ENCODE measurements at places on chromosomes 7 and 10. TPM values are rescaled to one million over a fixed set of nuclear protein-coding genes. Genes with fewer than 3 reads are reported as not detected.

GRCh38 chr10:100715445-100716385 lies 29.7 kb upstream of the PAX2 start:
- no peak for DNase-seq

- DNase-seq, result no peak
Observed at GRCh38 chr10:11835061-11835460, 11.9 kb downstream of the PROSER2 start.

GRCh38 chr10:87552248-87552929 lies 47.7 kb downstream of the MINPP1 start:
- peak; percentile 29 for DNase-seq

DNA sequence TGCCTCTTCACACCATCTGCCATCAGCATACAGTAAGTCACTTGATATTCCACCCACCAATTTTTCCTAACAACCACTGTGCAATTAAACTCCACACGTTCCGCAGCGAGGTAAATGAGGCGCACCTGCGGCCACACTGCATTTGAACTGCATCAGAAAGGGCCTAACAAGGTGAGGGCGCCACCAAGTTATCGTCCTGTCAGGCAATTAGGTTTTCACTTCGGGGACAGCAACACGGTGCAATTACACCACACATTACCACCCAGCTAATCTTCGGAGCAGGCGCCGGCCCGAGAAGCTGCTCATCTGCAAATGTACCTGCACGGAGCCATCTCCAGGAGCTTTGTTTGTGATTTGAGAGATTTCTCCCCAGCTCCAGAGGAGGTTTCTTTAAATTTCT lies 84.4 kb downstream of the EBF3 start:
- DNase-seq, result no peak

The PHKG1 gene
- not detected for total RNA-seq

- DNase-seq, result no peak
Observed at GRCh38 chr7:76430836-76431235, 6.1 kb downstream of the ZP3 start.

DNA sequence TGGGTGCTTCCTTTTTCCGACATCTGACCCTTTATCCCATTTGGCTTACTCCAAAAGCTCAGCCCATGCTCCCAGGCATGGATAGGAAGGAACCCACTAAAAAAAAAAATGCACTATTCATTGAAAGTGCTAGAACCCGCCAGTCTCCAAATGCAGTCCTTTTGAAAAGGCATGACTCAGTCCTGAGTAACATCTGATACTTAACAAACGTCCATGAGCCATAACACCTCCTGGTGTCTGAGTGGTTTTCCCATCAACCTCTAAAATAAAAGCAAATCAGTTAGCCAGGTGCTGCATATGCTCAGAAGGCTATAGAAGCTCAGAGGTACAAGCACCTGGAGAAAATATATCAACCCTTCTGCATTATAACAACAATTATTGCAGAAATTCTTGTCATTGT lies 45.0 kb upstream of the CACUL1 start:
- peak; percentile 58 for DNase-seq

DNA sequence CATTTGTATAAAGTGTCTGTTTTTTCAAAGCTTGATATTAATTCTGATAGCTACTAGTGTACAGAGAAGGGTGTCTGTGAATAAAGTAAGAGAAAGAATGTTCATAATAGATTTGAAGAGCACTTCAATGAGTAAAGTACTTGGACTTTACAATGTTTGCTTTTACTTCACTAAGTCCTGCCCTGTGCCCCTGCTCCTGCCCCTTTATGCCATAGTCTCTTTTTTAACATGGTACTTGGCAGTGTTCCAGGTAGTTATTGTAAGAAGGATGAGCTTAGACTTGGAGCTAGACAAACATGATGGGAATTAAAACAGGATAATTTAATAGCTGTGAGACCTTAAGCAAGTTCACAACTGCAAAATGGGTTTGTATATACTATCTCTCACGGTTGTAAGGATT lies 41.0 kb downstream of the ZEB1 start:
- peak; percentile 3 for DNase-seq

DNA sequence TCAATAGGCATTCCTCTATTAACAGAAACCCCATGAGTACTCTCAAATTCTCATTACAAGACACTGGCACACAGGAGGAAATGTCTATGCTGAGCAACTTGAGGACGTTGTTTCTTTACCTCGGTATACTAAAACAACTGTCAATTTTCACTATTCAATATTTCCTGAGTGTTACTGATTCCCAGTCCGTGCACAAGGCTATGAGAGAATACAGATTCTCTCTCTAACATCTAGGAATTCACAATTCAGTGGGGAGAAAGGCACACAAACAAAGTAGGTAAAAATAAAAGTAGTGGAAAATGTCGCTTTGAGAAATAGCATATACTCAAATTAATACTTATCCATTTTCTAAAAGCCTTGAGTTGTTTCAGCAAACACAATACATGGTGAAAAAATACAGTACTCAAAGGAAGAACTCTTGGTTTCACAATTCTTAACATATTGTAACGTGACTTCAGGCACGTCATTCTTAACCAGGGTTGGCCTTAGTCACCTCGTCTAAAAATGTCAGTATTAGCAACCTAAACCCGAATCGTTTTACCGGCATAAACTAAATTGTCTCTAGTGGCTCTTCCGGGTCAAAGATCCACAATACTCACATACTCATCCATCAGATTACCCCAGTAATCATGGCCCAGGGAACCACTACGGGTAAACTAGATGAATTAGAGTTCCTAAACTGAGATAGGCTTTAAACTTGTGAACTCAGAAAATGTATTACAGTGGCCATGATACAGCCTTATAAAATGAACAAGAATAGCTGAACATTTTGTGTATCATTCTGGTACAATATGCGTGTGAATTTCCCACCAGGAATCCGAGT lies 1.5 kb downstream of the IPMK start:
- peak; percentile 57 for DNase-seq

The NKX2-3 gene
- not detected for total RNA-seq

The TMEM178B gene
- total RNA-seq, result 3.9 TPM

DNA sequence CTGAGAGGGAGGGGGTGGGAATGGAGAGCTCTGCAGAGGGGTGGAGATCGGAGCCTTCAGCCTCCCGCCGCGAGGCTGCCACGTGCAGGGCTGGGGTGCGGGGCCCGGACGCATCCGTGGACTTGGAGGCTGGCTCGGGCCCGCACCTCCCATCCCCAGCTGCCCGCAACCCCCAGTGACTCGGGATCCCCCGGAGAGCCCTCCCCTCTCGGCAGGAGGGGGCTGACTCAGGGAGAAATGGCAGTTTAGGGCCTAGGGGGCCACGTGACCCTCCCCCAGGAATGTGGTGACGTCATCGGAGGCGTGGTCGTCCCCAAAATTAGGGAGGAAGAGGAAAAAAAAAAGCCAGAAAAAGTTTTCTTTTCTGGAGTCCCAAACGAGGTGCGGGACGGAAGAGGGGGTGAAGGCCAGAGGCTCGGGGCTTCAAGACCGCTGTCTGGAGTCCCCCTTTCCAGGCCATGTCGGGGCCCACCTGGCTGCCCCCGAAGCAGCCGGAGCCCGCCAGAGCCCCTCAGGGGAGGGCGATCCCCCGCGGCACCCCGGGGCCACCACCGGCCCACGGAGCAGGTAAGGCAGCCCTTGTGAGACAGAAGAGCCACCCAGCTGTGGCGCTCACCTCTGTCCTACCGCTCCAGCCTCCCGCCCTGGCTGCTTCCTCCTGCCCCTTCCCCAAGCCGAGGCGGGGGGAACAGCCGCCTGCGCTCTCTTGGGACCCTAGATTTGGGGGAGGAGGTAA lies at the start of gene TRIP6:
TSS of gene TRIP6 (plus strand) at position 348 of the 736 bp plus-strand sequence. CDS start at position 459, 111 bp downstream.
- peak; percentile 87 for DNase-seq

DNA sequence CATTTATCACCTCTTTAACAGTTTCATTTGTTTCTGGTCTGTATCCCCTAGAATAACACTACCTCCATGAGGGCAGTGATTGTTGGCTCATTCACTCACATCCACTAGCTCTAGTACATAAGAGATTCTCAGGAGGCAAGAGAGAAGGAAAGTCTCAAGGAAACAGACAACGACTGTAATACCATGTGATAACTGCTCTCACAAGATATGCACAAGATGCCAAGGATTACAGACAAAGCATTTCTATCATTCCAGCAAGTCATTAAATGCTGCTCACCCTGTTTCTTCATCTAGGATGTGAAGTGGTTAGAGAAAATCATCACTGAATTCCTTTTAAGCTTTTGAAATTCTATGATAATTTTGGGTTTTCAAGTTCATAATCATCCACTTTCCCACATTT lies 115.3 kb downstream of the HIBADH start:
- DNase-seq, result peak; percentile 64

- DNase-seq, result no peak
Observed at GRCh38 chr7:150585199-150585598, 18.0 kb downstream of the GIMAP4 start.

DNA sequence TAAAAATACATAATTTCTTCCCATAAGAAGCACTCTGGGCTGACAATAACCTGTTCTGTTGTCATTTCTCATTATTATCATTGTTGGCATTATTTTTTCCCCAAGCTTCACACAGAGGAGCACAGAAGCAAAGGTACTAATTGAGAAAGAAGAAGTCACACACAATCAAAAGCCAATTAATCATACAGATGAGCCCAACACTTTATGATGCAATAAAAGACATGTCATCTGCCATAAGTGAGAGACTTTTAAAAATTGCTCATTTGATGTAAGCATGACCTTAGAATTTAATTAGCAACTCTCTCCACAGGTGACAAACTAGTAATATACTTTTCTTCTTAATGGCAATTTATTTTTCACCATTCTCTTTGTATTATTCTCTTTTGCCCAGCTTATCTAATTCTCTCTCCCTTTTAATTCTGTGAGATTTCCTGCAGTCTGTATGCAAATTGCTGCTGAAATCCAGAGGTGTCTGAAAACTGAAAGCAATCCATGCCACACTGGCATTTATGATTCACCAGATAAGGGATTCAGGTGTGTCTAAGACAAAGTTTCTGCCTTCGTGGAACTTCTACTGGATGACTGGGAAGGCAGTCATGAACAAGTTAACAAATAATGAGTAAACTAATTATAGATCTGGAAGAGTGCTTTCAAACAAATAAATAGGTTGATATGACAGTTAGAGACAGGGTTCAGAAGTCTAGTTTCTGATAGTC lies 203.5 kb downstream of the CHCHD3 start:
- DNase-seq, result no peak

GRCh38 chr7:107857541-107857912 lies 33.5 kb upstream of the DLD start:
- peak; percentile 75 for DNase-seq

- peak; percentile 79 for DNase-seq
Observed at GRCh38 chr7:10237306-10237705, 736.4 kb upstream of the PHF14 start.

The HKDC1 gene
- total RNA-seq, result 4.2 TPM
